DND-41 (cell line): ENCODE measurements at places on chromosomes 6 and 20.

DNA sequence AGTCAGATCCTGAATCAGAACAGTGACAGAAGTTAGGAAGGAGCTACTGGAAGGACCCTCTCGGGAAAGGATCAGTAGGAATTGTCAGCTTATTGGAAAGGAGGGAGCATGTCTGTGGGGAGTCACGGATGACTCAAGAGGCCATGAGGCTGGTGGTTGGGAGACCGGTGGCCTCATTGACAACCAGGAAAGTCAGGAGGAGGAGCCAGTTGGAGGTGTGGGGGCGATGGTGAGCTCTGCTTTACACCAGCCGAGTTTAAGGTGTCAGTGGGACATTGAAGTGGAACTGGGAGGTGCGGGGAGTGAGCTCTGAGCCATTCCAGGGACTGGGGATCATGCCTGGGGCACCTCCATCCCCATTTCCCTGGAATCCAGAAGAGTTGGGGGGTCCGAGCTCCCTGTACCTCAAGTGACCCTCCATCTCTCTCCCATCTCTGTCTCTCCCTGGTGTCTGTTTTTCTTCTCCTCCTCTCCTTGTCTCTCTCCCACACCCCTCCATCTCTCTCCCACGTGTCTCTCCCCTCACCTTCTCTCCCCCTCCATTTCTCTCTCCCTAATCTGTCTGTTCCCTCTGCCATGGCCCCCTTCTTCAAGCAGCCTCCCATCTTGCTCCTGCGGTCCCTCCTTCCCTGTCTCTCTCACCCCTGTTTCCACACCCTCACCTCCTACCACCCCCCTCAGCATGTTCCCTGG lies 14.3 kb upstream of the ZBTB9 start:
- no peak for DNase-seq

GRCh38 chr20:60224914-60225313 lies 266.7 kb downstream of the CDH26 start:
- peak; percentile 63 for DNase-seq

- peak; percentile 45 for DNase-seq
Observed at GRCh38 chr20:57498425-57499400, 26.2 kb downstream of the CTCFL start.

- peak; percentile 94 for DNase-seq
Observed at GRCh38 chr6:21589352-21590345, 3.9 kb upstream of the SOX4 start.

DNA sequence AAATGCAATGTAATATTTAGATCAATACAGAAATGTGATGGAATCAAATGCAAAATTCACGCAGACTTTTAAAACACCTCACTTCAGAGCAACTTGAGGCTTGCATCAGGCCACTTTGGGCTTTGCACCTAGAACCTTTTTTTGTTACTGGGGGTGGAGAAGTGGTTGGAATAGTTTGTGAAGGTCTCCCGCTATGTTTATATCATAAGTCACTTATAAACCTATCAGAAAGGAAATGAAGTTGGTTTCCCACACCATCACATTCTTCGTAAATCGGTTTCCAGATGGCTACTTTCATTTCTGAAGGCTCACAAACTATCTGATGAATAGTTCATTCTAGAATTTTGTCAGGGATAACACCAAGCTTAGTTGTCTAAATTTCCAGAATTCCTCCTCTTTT lies 74.8 kb downstream of the PKHD1 start:
- DNase-seq = no peak

GRCh38 chr6:31004794-31005193 lies 5.5 kb upstream of the MUC22 start:
- no peak for DNase-seq

- no peak for DNase-seq
Observed at GRCh38 chr6:52457096-52457495, 37.0 kb downstream of the EFHC1 start.

GRCh38 chr6:154567695-154568220 lies 57.3 kb upstream of the CNKSR3 start:
- no peak for DNase-seq

GRCh38 chr6:73695619-73696421 lies at the start of gene CD109:
Gene CD109, plus strand, starts transcription at chr6:73696203. Its CDS starts 13 bp downstream, at chr6:73696216.
- peak; percentile 72 for DNase-seq

GRCh38 chr6:16238057-16238962 lies at the start of gene GMPR:
Gene GMPR, plus strand, starts transcription at chr6:16238587. Its CDS starts 107 bp downstream, at chr6:16238694.
- DNase-seq = no peak

- no peak for DNase-seq
Observed at GRCh38 chr6:44063561-44064059, 63.6 kb downstream of the MRPL14 start.

DNA sequence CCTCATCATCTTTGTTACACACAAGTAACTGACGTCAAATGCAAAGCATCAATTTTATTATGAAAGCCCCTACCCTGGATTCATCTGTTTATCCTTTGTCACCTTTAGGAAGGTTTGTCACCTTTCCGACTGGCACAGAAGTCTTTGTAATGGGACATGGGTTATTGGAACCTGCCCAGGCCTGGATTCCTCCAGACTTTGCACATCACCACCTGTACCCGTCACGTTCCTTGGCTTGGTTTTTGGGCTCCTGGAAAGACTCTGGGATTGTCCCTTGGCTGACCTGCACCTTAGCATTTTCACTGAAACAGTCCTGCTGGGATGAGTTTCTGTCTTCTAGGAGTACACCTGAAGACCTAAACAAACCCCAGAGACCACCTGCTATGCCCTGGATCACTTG lies 15.4 kb upstream of the ARHGAP18 start:
- no peak for DNase-seq

GRCh38 chr6:105326833-105327770 lies 75.8 kb downstream of the PREP start:
- no peak for DNase-seq

GRCh38 chr6:68732423-68732822 lies 97.3 kb downstream of the ADGRB3 start:
- no peak for DNase-seq

DNA sequence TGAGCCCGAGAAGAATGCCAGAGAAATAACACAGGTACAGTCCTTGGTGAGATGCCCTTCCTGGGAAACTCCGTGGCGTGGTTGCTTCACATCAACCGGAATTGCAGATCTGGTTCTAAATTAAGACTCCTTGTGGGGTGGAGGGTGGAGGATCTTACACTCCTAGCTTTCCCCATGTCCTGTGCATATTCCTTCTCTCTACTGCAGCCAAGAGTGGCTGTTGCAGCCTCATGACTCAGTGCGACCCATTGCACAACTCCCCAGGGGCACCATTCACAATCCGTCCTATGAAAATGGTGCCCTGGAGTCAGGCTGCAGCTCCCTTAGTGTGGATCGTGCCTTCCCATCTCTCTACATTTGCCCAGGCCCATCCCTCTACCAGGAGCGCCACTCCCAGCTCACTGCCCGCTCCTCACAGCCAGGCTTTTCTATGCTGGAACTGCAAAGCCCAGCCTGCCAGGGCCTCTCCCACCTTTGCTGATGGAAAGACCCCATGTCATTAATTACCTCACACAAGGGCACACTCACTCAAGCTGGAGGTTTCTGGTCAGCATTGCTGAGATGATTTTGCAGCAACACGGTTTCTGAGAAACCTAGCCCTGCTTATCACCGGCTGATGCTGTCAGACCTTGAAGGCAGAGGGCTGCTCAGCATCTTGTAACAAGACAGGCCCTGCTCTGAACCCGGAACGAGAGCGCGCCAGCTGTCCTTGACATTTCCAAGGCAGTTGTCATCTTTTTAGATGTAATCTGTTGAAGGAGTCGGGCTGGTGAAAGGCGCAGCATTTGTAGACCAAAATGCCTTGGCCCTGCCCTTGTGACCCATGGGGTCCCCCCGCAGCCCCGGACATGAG lies 39.7 kb downstream of the SIRPA start:
- no peak for DNase-seq

DNA sequence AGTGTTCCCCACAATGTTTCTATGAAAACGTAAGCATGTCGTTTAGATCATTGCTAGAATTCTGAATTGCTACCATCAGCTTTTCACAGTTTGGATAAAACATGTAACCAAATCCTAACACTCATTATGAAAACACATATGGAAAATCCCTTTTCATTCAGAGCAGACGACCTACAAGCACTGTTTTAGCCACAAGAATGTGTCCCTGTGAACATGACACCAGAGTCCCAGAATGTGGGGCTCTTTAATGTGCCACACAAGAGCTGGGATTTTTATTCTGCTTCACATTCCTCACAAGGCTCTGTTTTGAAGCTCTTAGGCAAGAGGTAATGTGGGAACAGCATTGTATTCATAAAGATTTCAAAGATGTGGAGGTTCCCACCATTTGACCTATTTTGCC lies 141.1 kb upstream of the CITED2 start:
- no peak for DNase-seq

- DNase-seq = no peak
Observed at GRCh38 chr6:149031201-149031858, 284.5 kb downstream of the UST start.

DNA sequence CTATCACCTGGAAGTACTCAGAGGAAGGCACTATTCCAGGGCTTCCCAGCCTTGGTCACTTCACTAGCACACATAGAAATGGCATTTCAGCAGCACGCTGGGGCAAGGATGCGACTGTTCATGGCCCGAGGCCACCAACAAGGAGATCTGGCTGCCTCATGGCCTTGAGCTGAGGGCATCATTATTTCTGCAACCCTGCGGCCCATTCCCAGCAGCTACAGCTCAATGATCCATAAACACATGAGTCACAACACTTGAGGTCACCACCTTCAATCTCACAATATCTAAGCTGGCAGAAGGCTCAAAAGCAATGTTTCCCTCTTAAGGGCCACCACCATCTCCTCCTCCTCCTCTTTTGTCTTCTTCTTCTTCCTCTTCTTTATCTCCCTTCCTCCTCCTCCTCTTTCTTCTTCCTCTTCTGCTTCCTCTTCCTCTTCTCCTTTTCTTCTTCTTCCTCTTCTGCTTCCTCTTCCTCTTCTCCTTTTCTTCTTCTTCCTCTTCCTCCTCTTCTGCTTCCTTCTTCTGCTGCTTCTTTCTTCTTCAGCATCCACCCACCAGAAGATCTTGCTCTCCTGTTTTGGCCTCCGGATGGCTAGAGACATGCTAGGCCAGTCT lies 382.9 kb upstream of the CNR1 start:
- no peak for DNase-seq

GRCh38 chr6:150775415-150776203 lies 89.9 kb upstream of the MTHFD1L start:
- DNase-seq = no peak

- no peak for DNase-seq
Observed at GRCh38 chr6:42193491-42193894, 1.3 kb downstream of the GUCA1B start.

DNA sequence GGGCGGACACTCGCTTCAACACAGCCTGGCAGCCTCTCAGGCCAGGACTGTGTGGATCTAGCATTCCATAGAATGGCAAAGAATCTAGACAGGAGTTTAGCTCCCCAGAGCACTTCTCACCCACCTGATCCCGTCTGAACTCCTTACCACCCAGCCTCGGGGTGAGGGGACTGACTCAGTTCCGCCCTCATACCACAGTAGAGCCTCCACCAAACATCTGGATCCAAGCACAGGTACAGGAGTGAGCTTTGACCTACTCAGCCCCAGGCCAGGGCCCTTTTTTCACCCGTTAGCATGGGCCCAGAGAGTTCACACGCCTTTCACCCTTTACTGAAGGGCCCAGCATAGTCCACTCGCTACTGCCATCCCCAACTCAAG lies 715 bp downstream of the PSMF1 start:
- DNase-seq = peak; percentile 16

DNA sequence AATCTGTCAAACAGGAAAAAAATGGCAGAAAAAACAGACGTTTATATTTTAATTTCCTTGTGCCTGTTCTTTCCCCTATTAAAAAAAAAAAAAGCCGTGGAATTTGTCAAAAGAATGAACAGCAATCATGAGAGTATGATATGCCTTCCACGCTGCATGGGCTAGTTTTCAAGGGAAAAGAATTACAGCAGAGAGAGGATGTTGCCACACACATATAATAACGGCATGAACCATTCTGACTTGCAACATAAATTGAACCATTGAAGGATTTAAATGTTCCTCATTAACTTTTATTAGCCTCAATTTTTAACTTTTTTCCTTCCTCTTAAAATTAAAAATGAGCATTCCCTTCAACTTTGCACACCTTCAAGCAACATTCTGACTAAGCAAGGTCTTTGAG lies 301.8 kb downstream of the FOXC1 start:
- no peak for DNase-seq

DNA sequence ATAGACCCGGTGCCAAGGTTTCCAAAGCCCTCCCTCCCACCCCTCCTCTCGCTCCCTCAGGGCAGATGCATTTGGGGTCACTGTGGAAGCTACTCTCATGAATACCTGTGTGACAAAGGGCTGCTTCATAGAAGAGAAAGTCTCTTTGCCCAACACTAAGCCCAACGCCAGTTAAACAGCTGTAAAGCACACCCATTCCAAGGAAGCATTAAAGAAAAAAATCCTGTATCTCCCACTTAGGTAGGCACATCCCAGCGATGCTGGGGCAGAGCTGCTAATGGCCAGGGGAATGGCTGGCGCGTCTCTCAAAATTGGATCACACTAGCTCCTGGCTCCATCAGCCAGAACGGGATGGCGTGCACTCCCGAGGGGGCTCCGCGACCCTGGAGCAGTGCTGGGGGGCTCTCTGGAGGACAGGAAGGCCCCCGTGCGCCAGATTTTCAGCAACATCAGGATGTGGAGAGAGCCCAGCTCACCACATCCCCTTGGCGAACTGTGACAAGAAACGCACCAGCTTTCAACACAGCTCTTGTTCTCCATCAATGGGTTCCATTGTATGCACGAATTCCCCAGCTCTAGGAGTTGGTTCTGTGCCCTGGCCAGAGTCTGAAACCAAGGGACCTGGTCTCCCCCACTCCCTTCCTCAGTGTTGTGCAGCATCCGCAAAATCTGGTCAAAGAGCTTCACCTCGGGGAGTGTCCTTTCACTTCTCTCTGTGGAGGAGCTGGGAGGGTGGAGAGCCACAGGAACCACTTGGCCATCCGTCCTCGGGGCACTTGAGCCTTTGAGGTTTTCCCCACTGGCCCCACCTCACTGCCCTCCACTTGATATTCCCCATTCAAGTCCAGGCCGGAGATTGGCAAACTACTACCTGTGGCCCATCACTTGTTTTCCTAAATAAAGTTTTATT lies 74.1 kb downstream of the TFAP2C start:
- DNase-seq = no peak

- DNase-seq = no peak
Observed at GRCh38 chr20:38005903-38006302, 27.4 kb downstream of the TTI1 start.

DNA sequence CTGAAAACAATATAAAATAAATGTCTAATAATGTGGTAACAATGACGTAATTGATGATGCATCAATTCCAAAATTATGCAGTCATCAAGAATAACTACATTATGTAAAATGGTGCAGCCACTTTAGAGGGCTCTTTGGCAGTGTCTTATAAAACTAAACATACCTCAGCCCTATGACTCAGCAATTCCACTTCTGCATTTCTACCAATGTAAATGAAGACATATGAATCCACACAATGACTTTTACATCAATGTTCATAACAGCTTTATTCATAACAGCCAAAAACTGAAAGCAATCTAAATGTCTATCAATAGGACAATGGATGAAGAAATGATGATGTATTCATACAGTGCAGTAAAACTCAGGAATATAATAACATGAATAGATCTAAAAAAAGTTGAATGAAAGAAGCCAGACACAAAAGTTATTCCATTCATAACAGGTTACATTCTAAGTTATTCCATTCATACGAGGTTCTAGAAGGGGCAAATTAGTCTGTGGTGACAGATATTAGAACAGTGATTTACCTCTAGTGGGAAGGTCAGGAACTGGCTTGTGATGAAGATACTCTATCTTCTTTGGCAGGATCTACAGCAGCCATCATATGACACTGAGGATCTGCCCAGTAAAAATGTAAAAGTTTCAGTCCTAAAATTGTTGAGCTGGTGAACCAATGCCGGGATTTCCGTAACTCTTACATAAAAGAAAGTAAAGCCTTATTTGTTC lies 396.1 kb downstream of the PLCB1 start:
- no peak for DNase-seq

GRCh38 chr6:126066053-126067048 lies 80.0 kb downstream of the TRMT11 start:
- no peak for DNase-seq
